ENCODE measurements at places on chromosomes 5 and 9.

DNA sequence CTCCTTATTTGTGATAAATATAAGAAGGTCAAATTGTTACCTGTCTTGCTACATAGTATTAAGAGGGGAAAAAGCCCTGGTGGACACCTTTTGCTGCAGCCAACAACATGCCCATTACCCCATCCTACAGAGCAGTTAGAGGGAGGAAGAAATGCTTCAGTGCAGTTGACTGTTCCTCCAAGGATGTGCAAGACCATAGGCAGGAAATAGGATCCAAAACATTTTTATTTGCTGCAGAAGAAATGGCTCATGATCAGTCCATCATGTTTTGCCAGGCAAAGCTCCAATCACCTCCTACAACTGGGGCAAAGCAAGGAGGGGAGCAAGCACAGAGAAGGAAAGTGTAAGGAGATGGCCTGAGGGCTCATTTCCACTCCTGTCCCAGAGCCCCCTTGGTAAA lies 399.1 kb upstream of the PIK3R1 start:
- no peak for DNase-seq

DNA sequence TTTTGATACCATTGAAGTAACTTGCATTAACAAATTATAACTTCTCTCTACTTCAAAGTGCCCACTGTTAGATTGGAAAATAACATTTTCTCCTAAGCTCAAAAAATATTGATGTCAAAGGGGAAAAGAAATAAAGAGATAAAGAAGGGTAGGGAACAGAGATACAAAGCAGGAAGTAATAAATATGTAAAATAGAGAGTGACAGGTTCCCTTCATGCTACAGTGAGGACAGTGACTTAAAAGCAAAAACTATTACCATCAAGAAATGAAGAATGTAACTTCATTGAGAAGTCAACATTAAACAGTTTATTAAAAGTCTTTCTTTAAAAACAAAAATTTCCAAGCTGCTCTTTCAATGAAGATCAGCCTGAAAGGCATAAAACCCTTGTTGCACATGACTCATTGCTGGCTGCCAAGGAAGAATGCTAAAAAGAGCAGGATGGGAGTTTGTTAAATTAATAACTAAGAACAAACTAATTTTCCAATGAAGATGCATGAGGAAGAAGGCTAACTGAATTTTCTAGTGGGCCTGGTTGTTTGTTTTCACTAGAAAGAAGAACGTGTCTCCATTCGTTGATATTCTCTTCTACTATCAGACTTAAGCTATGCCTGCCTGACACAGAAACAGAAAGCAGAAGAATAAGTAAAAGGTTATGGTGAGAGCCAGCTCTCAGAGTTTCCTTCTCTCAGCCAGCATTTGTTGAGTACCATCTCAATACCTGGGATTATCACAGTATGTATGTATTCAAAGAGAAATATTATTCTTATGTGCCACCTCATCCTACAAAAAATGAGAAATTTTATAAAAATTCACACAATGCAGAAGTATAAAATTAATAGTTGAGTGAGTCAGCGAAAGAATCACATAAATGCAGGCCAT lies 197.8 kb upstream of the NREP start:
- DNase-seq, result no peak

- DNase-seq, result no peak
These were observed 31.3 kb upstream of the SMU1 start for GRCh38 chr9:33107762-33108161.

DNA sequence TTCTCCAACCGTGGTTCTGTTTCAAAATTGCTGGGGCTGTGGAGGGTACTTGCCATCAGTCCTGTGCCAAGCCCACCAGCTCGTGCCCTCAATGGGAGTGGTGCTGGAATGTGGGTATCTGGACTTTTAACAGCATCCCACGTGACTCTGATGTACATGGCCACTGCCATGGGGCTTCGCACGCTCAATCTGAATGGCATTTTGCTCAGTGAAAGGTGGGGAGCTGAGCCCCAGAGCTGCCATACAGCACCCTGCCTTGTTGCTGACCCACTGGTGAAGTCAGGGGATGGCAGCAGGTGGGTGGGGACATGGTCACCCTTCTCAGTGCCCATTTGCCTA lies 16.6 kb upstream of the SYNPO start:
- DNase-seq, result no peak

DNA sequence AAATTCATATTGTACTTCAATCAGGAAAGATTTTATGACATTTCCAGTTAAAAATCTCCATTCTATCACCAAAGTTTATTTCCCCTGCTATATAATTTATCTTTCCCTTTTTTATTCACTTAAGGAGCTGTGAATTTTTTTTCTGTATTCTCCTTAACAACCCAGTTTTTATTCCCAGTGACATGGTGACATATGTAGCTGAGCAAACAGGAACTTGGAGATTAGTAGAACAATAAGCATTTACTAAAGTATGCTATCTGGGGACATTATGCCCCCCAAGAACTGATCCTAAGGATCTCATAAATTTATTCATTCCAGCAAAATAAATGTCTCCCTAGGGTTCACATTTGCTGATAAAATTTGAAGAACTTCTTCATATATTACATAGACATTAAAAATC lies 1044.0 kb upstream of the CDH6 start:
- DNase-seq, result no peak

DNA sequence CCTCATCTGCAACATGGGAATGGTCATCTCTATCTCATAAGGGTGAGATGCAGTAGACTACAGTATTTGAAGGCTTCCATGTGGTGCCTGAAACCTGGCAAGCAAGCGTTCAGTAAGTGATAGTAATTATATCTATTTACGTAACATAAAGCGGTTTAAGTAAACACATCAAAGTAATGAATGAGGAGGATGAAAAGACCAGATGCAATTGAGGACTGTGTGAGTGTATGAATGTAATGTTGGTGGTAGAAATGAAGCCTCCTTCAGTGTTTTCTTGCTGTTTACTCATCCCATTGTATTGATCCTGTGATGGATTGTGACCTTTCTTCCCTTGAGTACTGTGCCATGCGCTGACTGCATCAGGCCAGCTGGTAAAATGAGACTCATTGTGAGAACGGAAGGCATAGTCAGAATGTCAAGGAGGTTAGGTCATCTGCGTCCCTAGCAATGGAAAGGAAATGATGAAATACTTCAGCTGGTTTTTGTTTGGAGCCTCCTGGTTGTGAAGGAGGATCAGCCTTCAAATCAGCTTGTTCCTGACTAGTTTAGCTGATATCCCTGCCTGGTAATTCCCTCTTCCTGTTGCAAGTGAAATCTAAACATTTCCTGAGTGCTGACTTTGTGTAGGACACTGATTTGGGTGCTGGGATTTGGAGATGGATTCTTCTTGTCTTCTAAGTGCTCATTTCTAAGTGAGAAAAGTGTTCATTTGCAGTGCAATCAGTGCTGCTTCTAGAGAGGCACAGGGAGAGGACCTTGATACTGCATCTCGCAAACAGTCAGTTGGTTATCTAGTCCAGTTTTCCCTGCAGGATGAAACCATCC lies 35.6 kb downstream of the TNFSF8 start:
- peak; percentile 81 for DNase-seq

DNA sequence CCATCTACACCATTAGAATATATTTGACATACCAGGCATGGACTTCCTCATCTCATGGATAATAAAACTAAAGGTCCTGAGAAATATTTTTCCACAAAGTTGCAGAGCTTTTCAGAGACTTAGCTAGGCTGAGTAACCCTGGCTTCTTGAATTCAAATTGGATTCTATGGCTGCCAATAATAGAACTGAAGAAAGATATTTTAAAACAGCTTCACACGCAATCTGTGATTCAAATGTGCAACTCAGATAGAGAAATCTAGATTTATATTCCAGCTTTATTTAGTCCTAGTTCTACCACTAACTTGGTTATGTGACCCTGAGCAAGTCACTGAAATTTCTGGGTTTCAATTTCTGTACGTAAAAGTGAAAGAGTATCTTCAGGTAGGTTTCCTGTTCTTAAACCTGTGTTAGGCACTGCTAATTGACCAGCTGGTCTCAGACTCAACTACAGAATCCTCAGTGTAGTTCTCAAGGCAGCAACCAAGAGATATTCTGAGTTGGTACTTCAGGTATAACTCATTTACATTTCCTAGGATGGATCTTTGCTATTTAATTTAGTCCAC lies 235.3 kb downstream of the GABRB2 start:
- DNase-seq, result no peak

- DNase-seq, result no peak
These were observed 29.7 kb downstream of the PPP1R2B start for GRCh38 chr5:156879665-156880285.

DNA sequence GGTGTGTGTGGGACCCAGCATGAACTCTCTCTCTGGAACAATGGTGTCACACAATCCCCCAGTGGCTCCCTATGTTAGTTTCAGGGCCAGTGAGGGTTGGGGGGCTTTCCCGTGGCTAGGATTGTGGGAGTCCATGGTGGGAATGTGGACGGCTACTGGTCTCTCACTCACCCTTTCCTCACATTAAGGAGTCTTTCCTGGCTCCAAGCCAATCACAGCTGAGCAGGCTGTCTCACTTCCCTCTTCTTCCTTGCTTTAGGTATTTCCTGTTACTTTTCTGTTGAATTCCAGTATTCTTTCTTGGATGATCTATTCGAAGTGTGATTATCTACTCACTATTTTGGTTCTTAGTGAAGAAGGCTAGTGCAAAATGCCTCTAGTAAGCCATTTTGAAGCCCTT lies 324.4 kb upstream of the MPDZ start:
- no peak for DNase-seq

GRCh38 chr5:1748271-1748670 lies 51.4 kb downstream of the MRPL36 start:
- DNase-seq, result no peak

DNA sequence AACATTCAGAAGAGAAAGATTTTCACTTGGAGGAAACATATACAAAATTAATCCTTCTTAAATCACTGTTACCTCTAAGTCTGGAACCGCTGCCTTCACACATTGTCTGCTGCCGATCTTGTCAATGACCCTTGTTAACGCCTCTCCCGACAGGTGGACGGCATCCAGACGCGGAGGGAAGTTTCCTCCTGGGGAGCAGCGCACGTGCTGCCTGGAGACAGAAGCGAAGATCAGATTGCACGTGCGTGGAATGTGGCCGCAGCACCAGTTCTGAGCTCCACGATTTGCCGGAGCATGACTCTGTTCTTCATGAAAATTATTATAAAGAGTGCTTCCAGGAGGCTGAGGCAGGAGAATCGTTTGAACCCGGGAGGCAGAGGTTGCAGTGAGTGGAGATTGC lies 183.6 kb upstream of the IRX4 start:
- no peak for DNase-seq

DNA sequence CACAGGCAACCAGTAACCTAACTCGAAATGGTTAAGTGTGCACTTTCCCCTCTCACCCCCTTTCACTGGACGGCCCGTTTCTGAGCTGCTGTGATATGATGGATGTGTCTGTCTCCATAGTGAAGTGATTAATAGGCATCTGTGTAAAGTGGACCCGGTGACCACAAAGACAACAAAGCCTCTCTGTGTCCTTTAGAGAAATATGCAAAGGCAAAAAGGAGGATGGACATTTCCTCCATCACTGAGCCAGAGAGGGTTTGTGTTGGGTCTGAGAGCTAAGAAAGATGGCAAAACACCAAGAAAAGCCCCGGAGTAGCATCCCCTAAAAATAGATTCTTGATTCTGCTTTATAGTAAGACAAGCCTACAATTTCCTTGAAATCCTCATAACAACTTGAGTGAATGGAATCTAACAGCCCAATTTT lies 120.6 kb downstream of the SEMA6A start:
- DNase-seq, result no peak

DNA sequence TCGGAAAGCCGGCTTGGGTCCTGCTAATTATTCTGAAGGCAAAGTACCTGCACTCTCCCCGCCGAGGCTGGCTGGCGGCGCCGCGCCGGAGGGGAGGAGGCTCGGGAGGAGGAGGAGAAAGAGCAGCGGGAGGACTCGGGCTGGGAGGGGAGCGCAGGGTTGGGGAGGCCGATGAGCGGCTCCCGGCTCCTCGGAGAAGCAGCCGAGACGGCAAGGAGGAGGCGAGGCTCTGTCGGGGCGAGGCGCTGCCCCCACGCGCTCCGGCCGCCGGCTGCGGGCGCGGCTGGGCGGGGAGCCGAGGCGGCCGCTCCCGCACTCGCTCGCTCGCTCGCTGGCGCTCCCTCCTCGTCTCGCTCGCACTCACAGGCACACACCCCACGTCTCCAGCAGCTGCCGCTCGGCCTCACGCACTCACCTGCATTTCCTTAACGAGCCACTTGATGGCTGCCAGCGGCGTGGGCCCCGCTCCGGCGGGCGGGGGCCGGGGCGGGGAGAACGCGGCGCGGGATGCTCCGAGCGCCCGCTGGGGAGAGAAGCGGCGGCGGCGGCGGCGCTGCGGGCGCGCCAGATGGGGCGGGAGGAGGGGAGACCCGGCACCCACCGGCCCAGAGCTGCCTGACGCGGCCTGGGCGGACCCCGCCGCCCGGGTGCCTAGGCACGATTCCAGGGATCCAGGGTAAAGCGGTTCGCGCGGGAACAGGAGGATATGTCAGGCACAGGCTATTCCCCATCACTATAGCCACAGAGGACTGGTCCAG lies at the start of gene PTPRD:
Gene PTPRD (minus strand): TSS at position 362 of the 758 bp plus-strand sequence.
- no peak for DNase-seq

- DNase-seq, result peak; percentile 76
These were observed 9.7 kb downstream of the PTGER4 start for GRCh38 chr5:40689438-40689837.

- no peak for DNase-seq
These were observed 6.9 kb upstream of the OLFM1 start for GRCh38 chr9:135080286-135081263.

- DNase-seq, result no peak
These were observed 79.2 kb downstream of the MAST4 start for GRCh38 chr5:66675406-66675805.

GRCh38 chr9:113011911-113012381 lies at the start of gene ZNF883:
Gene ZNF883, minus strand, starts transcription at chr9:113012192.
- DNase-seq, result peak; percentile 6

DNA sequence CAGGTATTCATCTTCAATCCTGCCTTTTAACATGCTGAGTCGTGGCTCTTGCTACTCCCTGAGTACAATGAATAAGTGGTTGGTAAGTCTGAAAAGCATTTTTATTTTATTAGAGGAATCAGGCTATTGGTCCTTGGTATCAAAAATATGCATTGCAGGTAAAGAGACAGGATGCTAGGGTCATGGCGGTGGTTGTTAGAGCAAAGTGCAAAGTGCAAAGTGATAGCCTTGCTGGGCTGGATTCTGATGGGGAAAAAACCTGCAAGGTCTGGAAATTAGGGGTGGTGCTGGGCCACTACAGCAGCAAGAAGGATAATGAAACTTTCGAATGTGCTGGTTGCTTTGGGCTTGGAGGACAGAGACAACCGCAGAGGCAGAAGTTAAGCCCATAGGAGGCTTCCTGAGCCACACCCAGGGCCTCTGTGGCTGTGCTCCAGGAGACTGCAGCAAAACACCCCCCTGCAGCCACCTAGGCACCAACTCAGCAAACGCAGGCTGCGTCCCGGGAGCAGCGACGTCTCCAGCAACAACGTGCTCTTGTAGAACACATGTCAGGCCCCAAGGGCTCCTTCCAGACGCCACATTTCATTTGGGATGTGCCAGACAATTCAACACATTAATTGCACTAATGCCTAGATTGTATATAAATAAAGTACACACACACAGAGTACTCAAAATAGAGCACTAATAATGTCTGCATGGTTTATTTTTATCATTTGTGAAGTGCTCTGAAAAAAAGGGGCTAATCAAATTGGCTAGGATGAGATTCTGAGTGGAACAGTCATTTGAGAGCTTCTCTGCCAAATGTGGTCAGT lies 149.8 kb upstream of the RAPGEF1 start:
- no peak for DNase-seq

Data from suppressor macrophage (primary cell).